ENCODE measurements at places on chromosomes 13 and 19.
A peak's percentile ranks its signal among the peaks of the same experiment; 100 is the strongest.

DNA sequence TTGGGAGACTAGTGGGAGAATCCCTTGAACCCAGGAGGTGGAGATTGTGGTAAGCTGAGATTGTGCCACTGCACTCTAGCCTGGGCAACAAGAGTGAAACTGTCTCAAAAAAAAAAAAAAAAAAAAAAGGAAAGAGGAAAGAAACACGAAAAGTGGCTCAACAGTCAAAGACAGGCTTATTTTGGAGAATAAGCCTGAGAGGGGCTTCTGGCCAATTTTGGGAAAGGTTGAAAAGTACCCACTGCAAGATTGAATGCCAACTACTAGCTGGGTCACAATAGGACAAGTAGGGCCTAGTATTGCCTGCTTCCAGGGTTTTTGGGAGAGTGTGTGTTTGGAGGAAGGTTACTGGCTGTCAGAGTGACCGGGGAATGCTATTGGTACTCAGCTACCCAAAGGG, 17.2 kb downstream of the FBXO17 start:
- no peak for DNase-seq

DNA sequence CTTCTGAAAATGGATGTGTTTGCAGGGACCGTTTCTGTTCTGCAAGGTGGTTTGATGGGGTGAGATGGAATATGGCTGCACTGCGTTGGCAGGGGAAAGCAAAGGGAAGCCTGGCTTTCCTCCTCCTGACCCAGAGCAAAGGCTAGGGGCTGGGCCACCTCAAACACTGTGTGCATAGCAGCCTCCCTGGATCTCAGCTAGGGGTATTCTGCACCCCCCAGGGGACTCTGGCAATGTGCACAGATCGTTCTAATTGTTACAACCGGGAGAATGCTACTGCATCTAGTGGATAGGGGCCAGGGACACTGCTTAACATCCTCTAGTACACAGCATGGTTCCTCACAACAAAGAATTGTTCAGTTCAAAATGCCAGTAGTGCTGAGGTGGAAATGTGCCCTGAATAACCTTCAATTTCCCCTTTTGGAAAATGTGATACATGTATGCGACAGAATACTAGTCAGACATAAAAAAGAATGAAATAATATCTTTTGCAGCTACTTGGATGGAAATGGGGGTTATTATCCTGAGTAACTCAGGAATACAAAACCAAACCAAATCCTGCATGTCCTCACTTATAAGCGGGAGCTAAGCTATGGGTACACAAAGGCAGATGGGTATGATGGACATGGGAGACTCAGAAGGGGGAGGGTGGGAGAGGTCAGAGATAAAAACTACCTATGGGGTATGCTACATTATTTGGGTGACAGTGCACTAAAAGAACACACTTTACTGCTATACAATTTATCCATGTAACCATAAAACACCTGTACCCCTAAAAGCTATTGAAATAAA, 671.2 kb downstream of the UQCRFS1 start:
- DNase-seq: no peak

- no peak for DNase-seq
Measured at GRCh38 chr19:47036097-47036651, 12.2 kb downstream of the TMEM160 start.

DNA sequence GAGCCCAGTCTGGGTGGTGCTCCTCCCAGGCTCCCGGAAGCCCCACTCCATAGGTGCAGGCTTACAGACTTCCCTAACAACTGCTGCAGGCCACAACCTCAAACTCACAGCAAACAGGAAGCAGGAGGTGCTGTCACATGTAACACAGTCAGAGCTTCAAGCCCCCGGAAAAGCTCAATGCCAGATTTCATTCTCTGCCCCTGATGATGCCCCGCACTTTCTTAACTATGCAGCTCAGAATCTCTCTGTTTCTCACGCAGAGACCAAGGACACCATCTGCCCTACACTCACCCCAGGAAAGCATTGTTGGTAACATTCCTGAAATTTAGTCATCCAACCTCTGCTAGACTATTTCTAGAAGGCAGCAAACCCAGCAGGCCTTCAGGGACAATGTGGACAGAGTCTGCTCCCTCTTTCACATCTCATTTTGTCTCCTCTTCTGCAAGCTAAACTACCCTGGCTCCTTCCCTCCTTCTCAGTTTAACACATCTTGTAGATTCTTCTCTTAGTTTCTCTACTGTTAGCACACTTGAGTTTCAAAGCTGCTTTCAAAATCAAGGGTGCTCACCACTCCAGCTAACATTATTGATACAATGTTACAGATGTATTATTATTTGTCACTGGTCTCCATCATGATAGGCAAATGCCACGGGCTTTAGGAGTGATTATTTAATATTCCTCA, 162.5 kb downstream of the KCTD12 start:
- peak; percentile 88 for DNase-seq

DNA sequence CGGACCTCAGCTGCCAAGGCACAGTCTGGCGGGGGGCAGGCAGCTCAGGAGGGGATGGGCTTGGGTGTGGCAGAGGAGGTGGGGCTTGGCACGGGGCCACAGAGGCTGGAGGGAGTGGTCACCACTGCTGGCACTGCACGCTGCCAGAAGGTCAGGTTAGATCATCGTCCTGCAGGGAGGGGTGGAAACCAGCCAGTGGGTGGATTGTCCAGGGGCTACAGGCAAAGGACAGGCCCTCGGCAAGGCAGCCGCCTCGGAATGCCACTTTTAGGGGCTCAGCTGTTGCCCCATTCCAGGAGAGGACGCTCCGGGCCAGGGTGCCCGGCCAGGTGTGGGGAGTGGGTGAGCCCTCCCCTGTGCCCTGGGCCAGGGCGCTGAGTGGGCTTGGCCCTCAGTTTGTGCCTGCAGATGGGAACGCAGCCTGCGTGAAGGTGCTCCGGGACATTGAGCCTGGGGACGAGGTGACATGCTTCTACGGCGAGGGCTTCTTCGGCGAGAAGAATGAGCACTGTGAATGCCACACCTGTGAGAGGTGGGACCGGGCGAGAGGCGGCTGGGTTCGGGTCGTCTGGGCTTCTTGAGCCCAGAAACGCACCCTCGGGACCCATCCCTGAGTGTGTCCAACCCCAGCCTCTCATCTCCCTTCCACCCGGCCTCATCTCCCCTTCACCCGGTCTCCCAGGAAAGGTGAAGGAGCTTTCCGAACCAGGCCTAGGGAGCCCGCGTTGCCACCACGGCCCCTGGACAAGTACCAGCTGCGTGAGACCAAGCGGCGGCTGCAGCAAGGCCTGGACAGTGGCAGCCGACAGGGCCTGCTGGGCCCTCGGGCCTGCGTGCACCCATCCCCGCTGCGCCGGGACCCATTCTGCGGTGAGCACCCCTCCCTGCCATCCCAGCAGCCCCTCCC, 6.4 kb downstream of the KMT5C start:
- peak; percentile 54 for DNase-seq

DNA sequence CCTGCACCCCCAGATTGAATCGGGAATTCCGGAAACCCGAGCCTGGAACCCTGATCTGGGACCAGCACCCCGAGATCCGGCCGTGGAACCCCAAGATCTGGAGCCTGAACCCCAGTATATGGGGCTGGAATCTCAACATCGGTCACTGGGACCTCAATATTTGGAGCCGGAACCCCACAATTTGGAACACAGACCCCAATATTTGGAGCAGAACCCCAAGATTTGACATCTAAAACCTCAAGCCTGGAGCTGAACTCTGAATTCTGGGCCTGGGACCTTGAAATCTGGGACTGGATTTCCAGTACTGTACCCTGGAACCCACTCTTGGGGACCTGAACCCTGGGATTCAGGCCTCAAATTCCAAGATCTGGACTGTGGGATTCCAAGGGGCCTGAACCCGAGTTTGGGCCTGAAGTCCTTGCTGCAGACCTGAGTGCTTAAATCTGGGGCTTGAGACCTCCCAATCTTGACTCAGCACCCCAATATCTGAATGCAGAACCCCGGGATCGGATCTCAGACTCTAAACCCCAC, 629 bp downstream of the LRFN3 start:
- DNase-seq: no peak
